ENCODE measurements at places on chromosomes 7 and 10. TPM values are rescaled to one million over a fixed set of nuclear protein-coding genes. Genes with fewer than 3 reads are reported as not detected.
A peak's percentile ranks its signal among the peaks of the same experiment; 100 is the strongest.

SUN3 gene
- 0.64 TPM for total RNA-seq

GRCh38 chr7:47669901-47670384 is 88.0 kb upstream of the TNS3 start:
- no peak for DNase-seq

GRCh38 chr7:116395141-116395791 is 104.3 kb upstream of the CAV2 start:
- DNase-seq: peak; percentile 60

DNA sequence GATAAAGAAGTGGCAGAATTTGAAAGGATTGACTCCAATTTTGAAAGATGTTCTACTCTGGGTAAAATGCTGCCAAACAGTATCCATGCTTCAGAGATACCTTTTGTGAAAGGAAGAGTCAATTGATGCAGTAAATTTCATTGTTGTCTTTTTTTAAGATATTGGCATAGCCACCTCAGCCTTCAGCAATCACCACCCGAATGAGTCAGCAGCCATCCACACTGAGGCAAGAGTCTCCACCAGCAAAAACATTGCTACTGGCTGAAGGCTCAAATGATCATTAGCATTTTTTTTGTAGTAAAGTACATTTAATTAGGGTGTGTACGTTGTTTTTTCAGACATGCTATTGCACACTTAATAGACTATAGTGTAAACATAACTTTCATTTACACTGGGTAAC is 31.7 kb upstream of the CYP26C1 start:
- no peak for DNase-seq

DNA sequence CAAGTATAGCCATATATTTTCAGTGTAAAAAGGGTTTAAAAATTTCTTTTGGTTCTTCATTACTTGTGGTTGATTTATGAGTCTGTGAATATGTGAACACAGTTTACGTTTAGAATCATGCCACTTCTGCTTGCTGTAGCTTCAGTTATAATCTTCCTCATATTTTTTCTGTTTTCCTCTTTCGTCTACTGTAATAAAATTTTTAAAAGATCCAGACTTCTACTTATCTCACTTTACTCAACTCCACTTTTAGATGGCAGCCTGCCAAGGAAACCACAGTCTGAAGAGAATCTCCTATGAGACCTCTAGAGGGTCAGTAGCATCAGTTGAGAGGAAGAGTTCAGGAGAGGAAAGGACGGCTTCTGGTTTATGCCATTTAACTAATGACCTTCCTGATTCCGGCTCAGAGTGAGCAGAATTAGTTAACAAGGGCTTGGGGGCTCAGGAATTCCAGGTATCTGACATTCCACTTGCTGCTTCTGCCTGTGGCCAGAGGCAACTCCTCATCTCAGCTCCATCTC is 21.4 kb downstream of the CREB5 start:
- DNase-seq: no peak

- no peak for DNase-seq
Measured at GRCh38 chr10:11252887-11253286, 235.2 kb downstream of the CELF2 start.

DNA sequence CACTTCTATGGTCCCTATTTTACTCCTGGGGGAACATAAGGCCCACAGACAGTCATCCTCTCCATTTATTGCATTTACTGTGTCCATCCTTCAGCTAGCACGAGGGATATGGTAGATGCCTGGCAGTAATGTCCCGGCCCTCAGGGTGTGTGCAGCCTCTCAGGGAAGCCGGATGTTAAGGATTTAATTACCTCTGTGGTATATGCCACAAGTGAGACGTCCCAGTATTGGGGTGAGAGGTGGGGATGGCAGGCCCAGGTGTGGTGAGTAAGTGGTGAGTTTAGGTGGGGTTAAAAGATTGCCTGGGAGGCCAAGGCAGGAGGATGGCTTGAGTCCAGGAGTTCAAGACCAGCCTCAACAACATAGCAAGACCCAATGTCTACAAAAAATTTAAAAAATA is 144.9 kb downstream of the SH3PXD2A start:
- DNase-seq: no peak

- DNase-seq: no peak
Measured at GRCh38 chr10:31296754-31297153, 22.3 kb upstream of the ZEB1 start.

All from glomerular endothelial cell (primary cell).